ENCODE measurements at places on chromosomes 1 and 21. TPM values are rescaled to one million over a fixed set of nuclear protein-coding genes. Genes with fewer than 3 reads are reported as not detected.

Gene ARHGEF16
- total RNA-seq, result 51.2 TPM

Gene FAM229A
- 8.5 TPM for total RNA-seq

Gene PPOX
- total RNA-seq, result 16.3 TPM

Gene VAV3
- total RNA-seq, result 101 TPM

Gene ARTN
- 7.4 TPM for total RNA-seq

Gene RAP1GAP
- total RNA-seq, result 43.0 TPM

Gene RIPPLY3
- total RNA-seq, result not detected

Gene IFI16
- total RNA-seq, result 14.4 TPM

Gene LAD1
- 86.0 TPM for total RNA-seq

Gene DONSON
- 10.5 TPM for total RNA-seq

Gene CELA2B
- total RNA-seq, result not detected

Gene MFN2
- total RNA-seq, result 110 TPM

Gene CATSPER4
- total RNA-seq, result not detected

Gene UBE2U
- not detected for total RNA-seq

Gene ACTA1
- total RNA-seq, result 2.8 TPM

Gene TMEM82
- 16.8 TPM for total RNA-seq

Gene SPATA45
- not detected for total RNA-seq

Gene PCP4
- 3.9 TPM for total RNA-seq

Gene CD34
- 7.7 TPM for total RNA-seq

Gene BTG3
- total RNA-seq, result 29.6 TPM

Gene KLF17
- total RNA-seq, result not detected

Gene MTARC1
- total RNA-seq, result 22.7 TPM

Gene FCRL6
- total RNA-seq, result 0.41 TPM

Gene WNT2B
- total RNA-seq, result 6.6 TPM

Gene RAD54L
- 3.0 TPM for total RNA-seq

Gene MATN1
- total RNA-seq, result not detected

Gene COL6A1
- total RNA-seq, result 45.0 TPM

Gene ZNF670
- 3.4 TPM for total RNA-seq

Gene SLC5A3
- total RNA-seq, result 16.5 TPM

Gene LRRC38
- total RNA-seq, result not detected

Gene TRIM45
- 2.0 TPM for total RNA-seq

Gene FAM72D
- total RNA-seq, result 0.19 TPM

Gene KCNJ6
- total RNA-seq, result 0.19 TPM

Gene TFF2
- total RNA-seq, result not detected

Gene NIBAN1
- 6.5 TPM for total RNA-seq

Gene ETV3
- total RNA-seq, result 32.6 TPM

Gene CDC20
- total RNA-seq, result 5.8 TPM

Gene CYP4A11
- not detected for total RNA-seq
